ENCODE measurements at places on chromosomes 4 and X. TPM values are rescaled to one million over a fixed set of nuclear protein-coding genes. Genes with fewer than 3 reads are reported as not detected.
A peak's percentile ranks its signal among the peaks of the same experiment; 100 is the strongest.

DNA sequence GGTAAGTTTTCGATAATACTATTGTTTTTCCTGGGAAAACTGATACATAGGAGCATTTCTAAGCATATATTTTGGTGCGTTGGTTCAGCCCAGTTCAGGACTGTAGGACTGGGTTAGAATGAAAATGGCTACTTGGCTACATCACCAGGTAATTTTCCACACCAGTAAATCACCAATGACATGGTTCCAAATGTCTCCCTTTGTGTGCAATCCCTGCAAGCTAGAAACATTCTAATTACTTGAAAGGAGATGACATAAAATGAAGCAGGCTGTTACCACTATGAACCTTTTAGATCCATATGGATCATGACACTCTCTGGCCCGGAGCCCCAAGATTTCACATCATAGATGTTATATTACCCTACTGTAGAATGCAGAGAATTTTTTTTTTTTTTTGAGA is 577.4 kb upstream of the FTHL17 start:
- no peak overlapping the region for H3K4me3 ChIP-seq
- no peaks in the 10 kb centered on the region for H3K4me1 ChIP-seq
- H3K36me3 ChIP-seq = no peaks in the 10 kb centered on the region
- H3K27me3 ChIP-seq = no peaks in the 10 kb centered on the region
- DNase-seq = no peak
- no peak overlapping the region for H3K27ac ChIP-seq

CYSLTR1 gene
- not detected for total RNA-seq

DNA sequence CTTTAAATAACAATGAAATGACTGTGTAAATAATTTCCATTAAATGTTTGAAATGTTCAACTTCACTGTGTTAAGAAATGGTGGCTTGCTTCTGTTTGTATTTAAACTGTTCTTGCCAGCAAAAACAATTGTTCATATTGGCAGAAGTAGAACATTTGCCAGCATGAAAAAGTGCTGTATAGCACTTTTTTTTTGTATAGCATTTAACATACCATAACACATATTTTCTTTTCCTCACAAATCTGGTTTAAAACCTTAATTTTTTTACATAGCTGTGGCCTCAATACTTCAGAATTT is 94.1 kb downstream of the COX18 start:
- no peak overlapping the region for H3K4me3 ChIP-seq
- no peak for DNase-seq
- no peaks in the 10 kb centered on the region for H3K36me3 ChIP-seq
- no peaks in the 10 kb centered on the region for H3K4me1 ChIP-seq

DNA sequence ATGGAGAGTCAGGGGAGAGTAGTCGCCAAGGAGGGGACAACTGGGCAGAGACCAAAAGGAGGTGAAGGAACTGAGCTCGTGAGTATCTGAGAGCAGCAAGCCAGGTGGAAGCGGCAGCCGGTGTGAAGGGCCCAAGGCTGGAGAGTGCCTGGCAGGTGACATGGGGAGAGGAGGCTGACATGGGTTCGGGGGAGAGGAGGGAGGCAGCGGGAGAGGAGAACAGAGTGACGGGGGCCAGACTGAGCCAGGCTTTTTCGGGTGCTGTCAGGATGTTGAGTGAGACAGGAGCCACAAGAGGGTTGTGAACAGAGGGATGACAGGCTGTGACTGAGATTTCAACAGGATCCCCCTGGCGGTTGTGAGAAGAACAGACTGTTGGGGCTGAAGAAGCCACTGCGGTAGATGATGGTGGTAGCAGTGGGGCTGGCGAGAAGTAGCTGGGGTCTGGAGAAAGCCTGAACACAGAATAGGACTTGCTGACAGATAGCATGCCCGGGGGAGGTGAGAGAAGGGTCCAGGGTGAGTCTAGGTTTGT is 5.7 kb downstream of the ELK1 start:
- H3K27me3 ChIP-seq = no peaks in the 10 kb centered on the region
- peak; percentile 54 for DNase-seq
- H3K36me3 ChIP-seq = peaks cover 10% of the 10 kb centered on the region

GRCh38 chr4:73603271-73603710 is 16.9 kb downstream of the RASSF6 start:
- no peaks in the 10 kb centered on the region for H3K27me3 ChIP-seq
- H3K4me3 ChIP-seq = no peak overlapping the region
- DNase-seq = peak; percentile 89
- no peak overlapping the region for H3K27ac ChIP-seq
- H3K4me1 ChIP-seq = no peaks in the 10 kb centered on the region

DNA sequence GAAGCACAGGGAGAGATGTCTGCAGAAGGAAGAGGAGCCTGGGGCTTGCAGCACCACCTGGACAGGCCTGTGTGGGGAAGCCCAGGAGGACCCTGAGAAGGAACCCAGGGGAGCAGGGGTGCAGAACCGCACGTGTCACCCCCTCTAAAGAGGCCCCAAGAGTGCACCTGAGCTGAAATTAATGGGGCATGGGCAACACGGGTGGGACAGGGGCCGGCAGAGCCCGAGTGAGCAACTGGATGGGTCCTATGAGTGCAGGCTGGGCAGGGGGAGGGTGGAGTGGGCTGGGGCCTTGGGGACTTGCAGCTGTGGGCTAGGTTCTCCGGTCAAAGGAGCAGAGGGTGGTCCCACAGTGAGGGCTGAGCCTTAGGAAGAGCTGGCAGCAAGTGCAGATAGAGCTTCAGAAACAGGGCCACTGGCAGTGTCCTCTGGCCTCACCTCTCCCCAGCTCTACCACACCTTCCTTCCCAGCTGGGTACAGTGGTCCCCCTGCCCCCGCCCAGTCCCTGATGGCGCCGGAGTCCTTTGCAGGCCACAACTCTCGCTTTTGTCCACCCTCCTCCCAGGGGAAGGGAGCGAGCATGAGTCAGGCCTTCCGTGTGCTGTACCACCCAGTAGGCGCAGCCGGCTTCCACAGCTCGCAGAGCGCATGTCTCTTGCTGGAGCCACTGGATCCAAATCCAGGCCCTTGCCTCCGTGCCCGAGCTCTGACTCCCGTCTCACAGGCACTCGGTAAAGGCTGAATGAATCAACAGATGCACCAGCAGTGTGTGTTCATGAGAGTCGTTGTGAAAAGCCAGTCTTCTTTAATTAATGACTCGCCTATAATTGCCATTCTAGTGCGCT is 131.6 kb downstream of the HMX1 start:
- no peak for DNase-seq
- H3K36me3 ChIP-seq = no peaks in the 10 kb centered on the region
- H3K27ac ChIP-seq = no peak overlapping the region
- H3K4me3 ChIP-seq = no peak overlapping the region
- no peaks in the 10 kb centered on the region for H3K4me1 ChIP-seq

DNA sequence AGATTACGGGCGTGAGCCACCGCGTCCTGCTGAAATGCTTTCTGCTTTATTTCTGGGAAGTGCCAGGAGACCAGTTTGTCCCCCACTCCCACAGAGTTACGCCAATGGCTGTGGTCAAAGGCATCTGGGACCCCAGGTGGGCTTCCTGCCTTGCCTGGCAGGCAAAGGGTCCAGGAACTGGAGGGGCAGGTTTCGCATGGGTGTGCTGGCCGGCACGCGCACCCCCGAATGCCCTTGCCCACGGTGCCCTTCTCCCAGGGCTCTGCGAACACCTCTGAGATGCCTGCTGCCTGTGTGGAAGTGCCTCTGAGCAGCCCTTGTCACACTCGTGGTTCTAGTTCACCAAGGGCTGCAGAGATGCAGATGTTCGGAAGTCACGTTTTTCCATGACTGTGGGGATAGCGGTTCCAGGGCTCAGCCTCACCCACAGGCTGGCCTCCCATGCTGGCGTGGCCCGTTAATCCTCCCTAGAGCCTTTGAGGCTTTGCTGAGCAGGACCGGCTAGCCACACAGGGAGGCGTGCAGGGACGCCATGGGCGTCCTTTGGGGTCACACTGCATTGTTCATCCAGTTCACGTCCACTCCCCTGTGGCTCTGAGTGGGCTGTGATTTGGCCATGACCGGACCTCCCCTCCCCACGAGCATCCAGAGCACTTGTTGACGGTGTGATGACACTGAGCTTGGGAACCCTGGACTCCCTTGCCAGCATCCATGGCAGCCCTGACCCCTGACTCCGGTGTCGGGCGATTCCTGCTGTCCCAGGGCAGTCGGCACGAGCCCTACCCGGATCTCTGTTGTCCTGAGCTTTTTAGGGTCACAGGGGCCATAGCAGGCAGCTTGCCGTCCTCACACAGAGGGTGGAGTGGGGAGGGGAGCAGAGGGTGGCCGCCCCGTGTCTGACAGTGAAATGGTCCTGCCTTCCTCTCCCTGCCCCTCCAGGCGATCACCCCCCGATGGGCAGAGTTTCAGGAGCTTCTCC is 12.7 kb upstream of the ADD1 start:
- DNase-seq = no peak
- H3K27me3 ChIP-seq = no peaks in the 10 kb centered on the region
- no peak overlapping the region for H3K27ac ChIP-seq
- H3K4me1 ChIP-seq = no peaks in the 10 kb centered on the region
- no peaks in the 10 kb centered on the region for H3K36me3 ChIP-seq

GRCh38 chrX:151227627-151228026 is 51.2 kb downstream of the GPR50 start:
- DNase-seq = no peak
- H3K36me3 ChIP-seq = no peaks in the 10 kb centered on the region
- no peak overlapping the region for H3K4me3 ChIP-seq
- H3K27me3 ChIP-seq = peaks cover 10% of the 10 kb centered on the region
- H3K4me1 ChIP-seq = no peaks in the 10 kb centered on the region
